Stimulated activated CD8-positive, alpha-beta memory T cell treated with anti-CD3 and anti-CD28 coated beads, Interleukin-4, amount 100 ng/mL, for 1 hour (primary cell): ENCODE measurements at places on chromosomes 2 and 18.

GRCh38 chr2:142796161-142796560 lies 81.3 kb upstream of the KYNU start:
- DNase-seq: no peak

DNA sequence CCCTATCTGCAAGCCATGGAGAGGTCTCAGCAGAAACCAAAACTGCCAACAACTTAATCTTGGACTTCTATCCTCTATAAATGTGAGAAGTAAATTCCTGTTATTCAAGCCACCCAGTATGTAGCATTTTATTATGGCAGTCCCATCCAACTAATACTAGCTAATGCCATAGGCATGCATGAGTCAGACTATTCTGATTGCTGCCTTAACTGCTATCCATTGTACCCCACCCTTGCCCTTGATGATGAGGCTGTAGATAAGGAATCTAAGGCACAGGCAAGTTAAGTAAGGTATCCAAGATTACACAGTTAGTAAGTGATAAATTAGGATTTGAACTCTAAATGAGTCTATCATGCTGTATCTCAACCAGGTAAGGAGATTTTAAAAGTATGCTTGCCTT lies 223.0 kb downstream of the UBE2E3 start:
- DNase-seq: no peak

- DNase-seq: no peak
These were observed 357.9 kb upstream of the NRP2 start for GRCh38 chr2:205324355-205324754.

DNA sequence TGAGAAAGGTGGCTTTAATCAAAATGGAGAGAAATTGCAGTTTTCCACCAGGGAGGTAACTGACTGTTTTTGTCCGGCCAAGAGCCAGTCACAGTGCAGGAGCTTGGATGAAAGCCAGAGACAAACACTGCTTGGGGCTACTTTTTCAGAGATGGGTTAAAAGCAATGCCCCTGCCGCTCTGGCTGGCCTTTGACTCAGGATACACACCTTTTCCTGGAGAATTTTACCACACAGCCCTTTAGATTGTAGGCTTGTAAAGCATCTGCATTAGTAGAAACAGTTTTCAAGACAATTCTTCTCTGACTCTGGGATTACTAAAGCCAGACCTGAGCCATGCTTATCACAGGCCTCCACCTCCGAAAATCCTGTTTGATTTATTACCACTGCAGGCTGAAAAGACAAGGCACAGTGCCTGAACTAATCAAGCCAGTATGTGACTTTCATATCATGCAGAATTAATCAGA lies 79.7 kb downstream of the CCBE1 start:
- DNase-seq: no peak

DNA sequence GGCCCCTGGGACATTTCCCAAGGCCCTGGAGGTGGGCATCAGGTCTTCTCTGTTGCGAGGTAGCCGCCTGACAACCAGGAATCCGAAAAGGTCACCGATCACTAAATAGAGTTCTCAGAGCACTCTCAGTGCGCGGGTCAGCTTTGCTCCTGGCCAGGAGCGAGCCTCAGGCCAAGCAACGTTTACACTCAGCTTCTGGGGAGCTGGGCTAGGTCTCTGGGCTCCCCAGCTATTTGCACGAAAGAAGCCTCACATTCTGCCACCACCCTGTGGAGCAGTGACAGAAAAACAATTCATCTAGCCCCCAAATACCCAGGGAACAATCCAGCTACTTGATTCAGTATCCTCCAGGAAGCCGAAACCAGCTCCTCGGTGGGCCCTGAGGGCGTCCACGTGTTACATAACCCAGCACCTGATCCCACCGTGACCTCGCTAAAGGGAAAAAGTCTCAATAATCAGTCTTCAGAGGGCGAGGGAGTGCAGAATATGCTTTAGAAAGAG lies 3.3 kb downstream of the SH3BP4 start:
- no peak for DNase-seq

DNA sequence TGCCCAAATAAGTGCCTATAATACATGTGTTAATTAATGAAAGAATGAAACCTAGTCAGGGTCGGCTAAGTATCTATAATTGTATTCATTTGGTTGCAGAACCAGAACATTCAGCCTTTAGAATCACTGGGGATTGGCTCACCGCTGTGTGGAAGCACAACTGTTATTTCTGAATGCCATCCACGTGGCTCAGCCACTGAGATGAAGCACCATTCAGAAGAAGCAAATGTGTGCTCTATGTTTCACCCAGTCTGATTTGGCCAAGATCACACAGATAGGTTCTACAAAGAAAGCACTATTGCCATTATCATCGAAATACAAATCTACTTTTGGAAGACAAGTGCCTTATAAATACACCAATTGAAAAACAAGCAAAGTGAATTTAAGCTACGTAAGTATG lies 30.6 kb upstream of the SPOPL start:
- DNase-seq: no peak

DNA sequence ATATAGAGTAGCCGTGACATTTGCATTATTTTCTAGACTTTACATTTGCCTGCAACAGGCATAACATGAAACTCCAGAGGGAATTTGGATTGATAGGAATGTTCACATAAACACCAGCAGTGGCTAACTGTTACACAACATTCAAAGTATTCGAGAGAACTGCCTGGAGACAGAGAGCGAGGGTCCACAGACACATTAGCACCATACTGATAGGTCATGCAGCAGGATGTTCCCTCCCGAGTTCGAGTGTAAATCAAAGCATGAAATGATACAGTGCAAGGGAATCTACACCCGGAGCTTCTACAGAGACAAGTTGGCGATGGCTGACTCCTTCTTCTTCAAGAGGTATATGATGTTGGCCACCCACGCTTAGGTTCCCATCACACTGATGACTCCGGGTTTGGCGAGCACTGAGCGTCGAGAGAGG lies 89.5 kb downstream of the COL6A3 start:
- DNase-seq: no peak

DNA sequence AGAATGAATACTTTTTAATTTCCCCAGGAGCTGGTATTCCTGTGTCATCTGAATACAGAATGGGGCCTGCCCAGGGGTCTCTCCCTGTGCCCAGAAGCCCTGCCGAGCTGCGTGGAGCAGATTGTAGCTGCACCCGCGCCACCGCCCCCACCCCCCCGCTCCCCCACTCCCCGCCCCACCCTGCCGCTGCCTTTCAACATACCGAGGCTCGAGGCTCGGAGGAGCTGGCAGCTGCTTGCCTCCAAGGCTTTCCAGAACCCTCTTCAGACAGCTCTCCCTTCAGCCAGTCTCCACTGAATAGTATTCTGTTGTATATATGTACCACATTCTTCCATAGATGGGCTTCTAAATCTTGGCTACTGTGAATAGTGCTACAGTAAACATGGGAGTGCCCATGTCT lies 150.7 kb downstream of the TSN start:
- DNase-seq: no peak

- DNase-seq: no peak
These were observed 258.4 kb downstream of the PLCL1 start for GRCh38 chr2:198062826-198063225.

- no peak for DNase-seq
These were observed 2.6 kb downstream of the BAZ2B start for GRCh38 chr2:159613651-159614285.

GRCh38 chr2:218476676-218477075 lies 57.8 kb downstream of the VIL1 start:
- no peak for DNase-seq

GRCh38 chr2:88265352-88266303 lies 95.5 kb downstream of the THNSL2 start:
- DNase-seq: no peak

GRCh38 chr2:60352491-60353405 lies 200.7 kb downstream of the BCL11A start:
- DNase-seq: no peak

- no peak for DNase-seq
These were observed 80.8 kb downstream of the MDH1 start for GRCh38 chr2:63669596-63669995.

- DNase-seq: no peak
These were observed 156.2 kb upstream of the NABP1 start for GRCh38 chr2:191521608-191522208.

GRCh38 chr2:59250307-59250677 lies 1009.2 kb upstream of the FANCL start:
- no peak for DNase-seq

DNA sequence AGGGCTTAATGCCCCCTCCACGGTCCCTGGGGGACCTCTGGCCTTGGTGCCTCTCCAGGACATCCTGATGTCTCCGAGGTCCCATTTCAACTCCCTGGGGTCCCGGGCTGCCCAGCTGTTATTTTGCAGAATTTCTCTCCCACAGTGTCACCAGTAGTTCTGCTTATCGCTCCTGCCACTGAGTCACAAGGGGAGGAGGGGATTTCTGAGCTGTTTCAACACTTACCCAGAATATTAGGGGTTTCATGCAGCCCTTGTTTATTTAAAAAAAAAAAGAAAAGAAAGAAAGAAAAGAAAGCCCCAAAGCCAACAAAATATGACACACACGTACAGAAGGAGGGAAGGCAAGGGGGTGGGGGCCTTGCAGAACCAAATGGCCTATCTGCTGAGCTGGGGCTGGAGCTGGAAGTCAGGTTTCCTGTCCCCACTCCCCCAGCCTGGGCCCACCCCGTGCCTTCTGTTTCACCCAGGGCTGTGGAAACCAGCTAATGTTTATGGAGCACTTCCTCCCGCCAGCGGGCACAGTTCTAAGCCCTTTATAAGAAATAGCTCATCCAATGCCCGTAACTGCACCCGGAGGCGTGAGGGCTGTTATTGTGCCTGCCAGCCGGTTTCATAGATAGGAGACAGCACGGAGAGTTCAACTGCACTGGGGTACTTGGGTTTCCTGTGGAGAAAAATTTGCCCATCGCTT lies 8.4 kb upstream of the ARID5A start:
- DNase-seq: no peak

- DNase-seq: no peak
These were observed 589 bp upstream of the DAW1 start for GRCh38 chr2:227870710-227871374.

GRCh38 chr2:237223201-237223861 lies 137.6 kb downstream of the COPS8 start:
- no peak for DNase-seq

- DNase-seq: no peak
These were observed 79.2 kb downstream of the SLC25A12 start for GRCh38 chr2:171814883-171815282.

GRCh38 chr2:231017231-231017598 lies 20.1 kb upstream of the C2orf72 start:
- DNase-seq: no peak

DNA sequence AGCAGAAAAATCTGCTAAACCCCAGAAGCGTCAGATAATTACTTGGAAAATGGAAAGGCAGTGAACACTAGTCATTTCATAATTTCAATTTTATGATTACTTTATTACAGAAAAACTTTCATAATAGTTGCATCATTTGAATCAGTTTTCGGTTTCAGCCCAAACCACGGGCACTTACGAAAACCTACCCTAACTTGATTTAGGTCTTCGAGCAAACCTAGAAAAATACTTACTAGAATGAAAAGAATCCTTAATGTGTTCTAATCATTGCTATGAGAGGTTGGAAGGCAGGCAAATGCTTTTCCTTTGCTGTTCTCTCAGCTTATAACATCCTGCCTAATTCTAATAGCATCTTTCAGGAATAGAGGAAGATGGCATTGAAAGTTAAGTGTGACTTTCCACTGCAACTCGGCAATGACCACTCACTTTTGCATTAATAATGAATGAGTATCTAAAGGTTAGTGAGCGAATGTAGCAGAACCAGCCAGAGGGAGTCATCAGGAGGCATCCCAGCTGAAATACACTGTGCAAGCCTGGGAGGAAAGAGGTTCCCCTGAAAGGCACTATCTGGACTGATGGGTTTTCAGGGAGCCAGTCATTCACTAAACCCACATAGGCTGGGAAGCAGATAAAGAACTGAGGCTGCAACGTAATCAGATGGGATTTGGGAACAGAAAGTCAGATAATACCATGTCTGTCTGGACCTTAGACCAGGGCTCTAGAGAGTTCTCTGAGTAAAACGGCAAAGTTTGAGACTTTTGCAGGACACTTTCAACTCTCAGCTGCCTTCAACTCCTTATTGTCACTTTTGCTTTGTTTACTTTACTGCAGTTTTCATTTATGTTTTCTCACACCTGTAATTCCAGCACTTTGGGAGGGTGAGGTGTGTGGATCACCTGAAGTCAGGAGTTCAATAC lies 520.8 kb downstream of the RNF144A start:
- DNase-seq: no peak

GRCh38 chr2:207135340-207135739 lies 30.4 kb downstream of the KLF7 start:
- DNase-seq: no peak

GRCh38 chr2:156253765-156254164 lies 78.8 kb downstream of the NR4A2 start:
- DNase-seq: no peak

DNA sequence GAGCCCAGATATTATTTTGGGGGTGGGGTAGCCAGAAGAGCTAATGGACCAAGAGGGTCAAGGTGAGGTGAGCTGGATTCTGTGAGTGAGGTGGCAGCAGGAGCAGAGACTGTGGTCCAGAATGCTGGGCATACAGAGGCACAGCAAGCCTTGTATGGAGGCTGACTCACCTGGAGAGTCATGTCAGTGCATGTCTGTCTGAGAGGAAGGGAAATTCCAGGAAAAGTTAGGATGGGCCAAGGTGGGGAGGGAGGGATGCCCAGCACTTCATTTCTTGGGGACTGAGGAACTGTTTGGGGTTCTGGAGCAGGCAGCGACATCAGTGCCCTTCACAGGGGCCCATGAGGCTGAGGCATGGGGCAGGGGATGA lies 21.1 kb downstream of the PER2 start:
- DNase-seq: no peak

GRCh38 chr18:24914685-24915084 lies 437.3 kb downstream of the ZNF521 start:
- no peak for DNase-seq

GRCh38 chr2:140747090-140747489 lies 1383.7 kb downstream of the LRP1B start:
- no peak for DNase-seq

- no peak for DNase-seq
These were observed 441.4 kb downstream of the DCDC2C start for GRCh38 chr2:4144731-4145130.

DNA sequence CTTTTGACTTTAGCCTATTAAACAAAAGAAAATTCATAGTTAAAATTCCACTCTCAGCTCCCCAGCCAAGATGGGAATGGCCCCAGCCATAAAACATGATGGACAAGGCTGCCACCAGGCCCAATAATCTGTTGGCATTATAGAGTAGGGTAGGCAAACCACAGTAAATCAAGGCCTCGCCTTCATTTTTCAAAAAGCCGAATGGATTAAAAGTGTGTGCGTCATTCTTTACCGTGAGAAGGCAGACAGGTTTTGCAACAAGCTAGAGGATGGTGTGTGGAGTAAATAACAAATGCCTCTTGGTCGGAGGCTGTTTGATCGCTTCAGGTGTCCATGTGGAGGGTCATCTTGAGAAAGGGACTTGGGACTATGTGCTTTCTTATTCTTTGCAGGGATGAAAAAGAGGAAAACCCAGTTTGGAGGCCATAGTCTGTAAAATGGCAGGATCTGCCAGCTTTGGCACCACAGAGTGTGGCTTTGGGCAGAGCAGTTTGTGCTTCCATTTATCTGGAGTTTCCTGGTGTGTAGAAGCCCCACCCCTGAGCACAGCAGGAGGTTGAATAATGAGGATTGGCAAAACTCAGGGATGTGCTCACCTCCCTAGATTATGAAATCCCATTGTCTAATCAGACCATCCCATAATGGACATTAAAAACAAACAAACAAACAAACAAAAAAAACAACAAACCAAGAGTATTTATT lies 57.1 kb upstream of the ITGB6 start:
- no peak for DNase-seq
